ENCODE measurements at places on chromosomes 7 and 10.

- peak; percentile 4 for DNase-seq
Measured at GRCh38 chr10:89342206-89342958, 14.6 kb downstream of the IFIT3 start.

GRCh38 chr7:105987046-105987445, 24.0 kb downstream of the CDHR3 start:
- peak; percentile 12 for DNase-seq

DNA sequence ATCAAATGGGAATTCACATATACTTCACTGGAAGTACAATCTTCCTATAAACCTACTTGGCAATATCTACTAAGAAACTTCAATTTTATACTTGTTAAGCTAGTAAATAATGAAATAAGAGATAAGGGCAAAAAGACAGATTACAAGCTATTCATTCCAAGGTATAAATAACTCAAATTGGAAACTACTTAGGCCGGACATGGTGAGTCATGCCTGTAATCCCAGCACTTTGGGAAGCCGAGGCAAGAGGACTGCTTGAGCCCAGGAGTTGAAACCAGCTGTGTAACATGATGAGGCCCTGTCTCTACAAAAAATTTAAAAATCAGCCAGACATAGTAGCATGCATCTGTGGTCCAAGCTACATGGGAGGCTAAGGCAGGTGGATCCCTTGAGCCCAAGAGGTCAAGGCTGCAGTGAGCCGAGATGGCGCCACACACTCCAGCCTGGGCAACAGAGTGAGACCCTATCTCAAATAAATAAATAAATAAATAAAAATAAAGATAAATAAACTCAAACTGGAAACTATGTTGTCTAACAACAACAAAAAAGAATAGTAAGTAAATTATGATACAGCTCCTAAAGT, 37.6 kb downstream of the ARHGAP21 start:
- no peak for DNase-seq

DNA sequence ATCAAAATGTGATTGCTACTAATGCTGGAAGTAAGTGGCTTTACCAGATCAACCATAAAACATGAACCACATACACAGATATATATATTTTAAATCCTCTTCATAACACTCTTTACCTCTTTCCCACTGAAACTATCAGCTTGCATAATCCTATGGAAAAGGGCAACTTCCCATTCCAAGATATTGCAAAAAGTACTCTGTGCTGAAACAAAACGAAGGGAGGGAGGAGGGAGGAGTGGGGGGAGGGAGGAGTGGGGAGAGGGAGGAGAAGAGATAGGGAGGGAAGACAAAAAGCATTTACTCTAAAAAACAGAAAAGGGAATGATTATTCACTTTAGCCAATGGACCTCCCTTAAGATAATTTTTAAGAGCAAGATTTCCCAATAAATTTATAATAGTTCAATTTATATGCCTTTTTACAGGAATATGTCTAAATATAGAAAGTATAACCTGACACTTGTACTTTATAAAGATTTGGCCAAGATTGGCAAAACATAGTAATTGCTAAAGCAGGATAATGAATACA, 344.8 kb upstream of the NFE2L3 start:
- DNase-seq: no peak

GRCh38 chr10:4073912-4074311, 288.9 kb upstream of the KLF6 start:
- DNase-seq: no peak

GRCh38 chr10:122018951-122019413, 30.0 kb downstream of the TACC2 start:
- DNase-seq: no peak

GRCh38 chr10:23725548-23725947, 286.7 kb downstream of the OTUD1 start:
- DNase-seq: no peak

- no peak for DNase-seq
Measured at GRCh38 chr10:28459453-28460144, 73.3 kb upstream of the WAC start.

GRCh38 chr10:97217299-97217698, 31.5 kb upstream of the SLIT1 start:
- DNase-seq: no peak

GRCh38 chr7:155796381-155797261, 15.6 kb downstream of the SHH start:
- DNase-seq: no peak

- DNase-seq: no peak
Measured at GRCh38 chr10:102344067-102344466, 51.4 kb upstream of the NFKB2 start.

GRCh38 chr7:140393756-140394306, 4.5 kb downstream of the SLC37A3 start:
- no peak for DNase-seq

GRCh38 chr7:150338166-150338829, 3.1 kb downstream of the RARRES2 start:
- DNase-seq: no peak

DNA sequence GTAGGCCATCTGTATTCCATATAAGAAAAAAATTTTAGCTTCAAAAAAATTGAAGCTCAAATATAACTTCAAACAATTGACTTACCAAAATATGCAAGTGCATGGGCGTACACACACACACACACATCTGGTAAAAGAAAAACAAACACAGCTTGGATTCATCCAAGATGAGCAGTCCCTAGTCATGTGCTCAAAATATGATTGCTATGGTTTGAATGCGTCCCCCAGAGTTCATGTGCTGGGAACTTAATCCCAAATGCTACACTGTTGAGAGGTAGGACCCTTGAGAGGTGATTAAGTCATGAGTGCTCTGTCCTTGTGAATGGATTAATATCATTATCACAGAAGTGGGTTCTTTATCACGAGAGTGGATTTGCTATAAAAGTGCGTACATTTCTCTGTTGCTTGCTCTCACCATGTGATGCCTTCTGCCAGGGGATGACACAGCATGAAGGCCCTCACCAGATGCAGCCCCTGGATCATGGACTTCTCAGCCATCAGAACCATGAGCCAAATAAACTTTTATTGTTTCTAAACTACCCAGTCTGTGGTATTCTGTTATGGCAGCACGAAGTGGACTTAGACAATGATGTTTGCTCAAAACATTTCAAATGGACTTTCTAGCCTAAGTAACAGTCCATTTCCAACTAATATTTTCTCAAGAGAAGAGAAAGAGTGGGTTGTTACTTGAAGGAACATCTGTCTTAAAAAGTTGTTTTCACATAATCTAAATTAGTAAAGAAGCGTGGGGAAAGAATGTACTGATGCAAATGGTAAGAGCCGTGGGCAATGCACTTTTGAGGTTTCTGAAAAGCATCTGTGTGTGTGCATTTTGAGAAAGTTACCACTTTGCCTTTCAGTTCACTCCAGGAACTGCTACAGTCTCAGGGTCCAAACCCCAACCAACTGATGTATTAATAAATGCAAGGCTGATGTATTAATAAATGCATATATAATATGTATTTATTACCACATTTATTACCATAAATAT, 15.1 kb upstream of the SVIL start:
- DNase-seq: no peak

DNA sequence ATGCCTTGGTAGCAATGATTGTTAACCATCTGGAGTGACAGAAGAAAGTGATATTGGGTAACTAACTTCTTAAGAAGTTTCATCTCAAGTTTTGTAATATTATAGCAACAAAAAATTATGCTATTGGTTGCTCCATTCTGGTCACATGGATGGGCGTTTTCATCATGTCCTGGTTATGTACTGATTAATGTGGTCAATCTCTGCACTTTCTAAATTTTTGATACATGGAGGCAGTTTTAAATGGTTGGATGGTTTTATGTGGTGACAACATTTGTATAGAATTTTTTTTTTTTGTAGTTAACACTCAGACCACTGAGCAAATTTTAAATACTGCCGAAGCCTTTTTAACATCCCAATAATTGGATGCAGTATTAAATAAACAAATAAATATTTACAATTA, 55.2 kb upstream of the CCAR1 start:
- no peak for DNase-seq

- no peak for DNase-seq
Measured at GRCh38 chr10:103613616-103614015, 120.1 kb downstream of the NEURL1 start.

GRCh38 chr7:11830582-11831155, 1.3 kb downstream of the THSD7A start:
- DNase-seq: no peak

GRCh38 chr10:127740596-127740995, 3.6 kb downstream of the FOXI2 start:
- DNase-seq: no peak

DNA sequence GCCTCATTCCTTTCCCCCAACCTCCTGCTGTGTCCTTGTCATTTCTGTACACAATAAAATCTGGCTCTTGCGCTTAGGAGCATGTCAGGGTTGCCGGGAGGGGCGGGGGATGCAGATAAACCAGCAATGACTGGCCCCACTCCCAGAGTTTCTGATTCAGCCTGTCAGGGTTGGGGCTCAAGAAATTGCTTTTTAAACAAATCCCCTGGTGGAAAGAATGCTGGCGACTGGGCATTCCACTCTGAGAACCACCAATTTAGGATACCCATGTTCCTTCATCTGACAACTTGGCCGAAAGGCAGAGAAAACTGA, 376.4 kb downstream of the TCERG1L start:
- DNase-seq: no peak

DNA sequence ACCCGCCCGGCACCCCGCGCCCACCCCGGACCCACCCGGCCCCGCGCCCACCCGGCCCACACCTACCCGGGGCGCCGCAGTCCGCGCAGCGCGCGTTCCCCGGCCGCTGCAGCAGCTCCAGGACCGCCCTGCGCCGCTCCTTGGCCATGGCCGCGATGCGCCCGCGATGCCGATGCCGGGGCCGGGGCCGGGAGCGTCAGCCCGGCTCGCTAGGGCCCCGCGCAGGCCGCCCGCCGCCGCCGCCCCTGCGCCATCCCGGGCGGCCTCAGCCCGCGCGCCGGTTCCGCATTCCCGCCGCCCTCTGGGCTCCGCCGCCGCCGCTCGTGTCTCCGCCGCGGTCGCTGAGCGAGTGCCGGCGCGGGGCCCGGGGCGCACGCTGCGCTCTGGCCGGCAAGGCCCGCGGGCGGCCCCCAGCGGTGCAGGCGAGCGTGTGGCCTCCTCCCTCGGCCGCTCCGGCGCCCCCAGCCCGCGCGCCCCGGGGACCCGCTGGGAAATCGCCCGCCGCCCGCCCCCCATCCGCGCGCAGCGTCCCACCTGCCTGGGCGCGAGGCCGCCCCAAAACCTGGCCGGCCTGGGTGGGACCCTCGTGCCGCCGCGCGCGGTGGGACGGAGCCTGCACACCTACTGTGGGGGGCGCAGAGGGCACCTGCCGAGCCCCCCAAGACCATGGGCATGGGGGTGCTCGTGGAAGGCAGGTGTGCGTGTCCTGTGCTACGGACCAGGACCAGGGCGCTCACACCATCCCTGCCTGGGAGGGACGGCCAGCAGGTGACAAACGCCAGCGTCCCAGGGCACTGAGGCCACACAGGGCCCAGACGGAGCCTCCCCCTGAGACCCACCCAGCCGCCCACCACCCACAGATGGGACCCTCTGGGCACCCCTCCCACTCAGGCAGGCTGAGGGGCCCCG, at the start of gene ADAP1:
ADAP1 (minus strand) TSS at position 351 of the 909 bp plus-strand sequence; CDS start at position 148, 203 bp downstream.
- DNase-seq: peak; percentile 29

DNA sequence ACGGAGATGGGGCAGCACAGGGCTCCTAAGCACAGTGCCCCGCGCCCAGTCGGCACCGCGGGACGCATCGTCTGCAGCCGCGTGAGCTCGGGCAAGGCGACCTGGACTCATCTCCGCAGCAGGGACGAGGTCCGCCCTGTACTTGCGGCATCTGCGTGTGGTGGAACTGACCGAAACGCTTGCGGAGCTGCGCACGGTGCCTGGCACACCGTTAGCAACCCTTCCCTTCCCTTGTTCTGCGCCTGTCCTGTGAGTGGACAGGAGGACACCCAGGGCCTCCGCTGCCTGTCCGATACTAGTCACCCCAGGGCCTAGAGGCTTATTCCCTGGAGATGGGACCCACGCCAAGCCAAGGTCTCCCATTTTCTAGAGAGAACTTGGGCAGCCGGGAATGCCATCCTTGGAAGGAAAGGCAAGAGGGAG, 98.5 kb downstream of the WDR11 start:
- DNase-seq: no peak

GRCh38 chr7:104093127-104093526, 103.7 kb upstream of the RELN start:
- DNase-seq: no peak

GRCh38 chr7:114388021-114388420, 26.6 kb upstream of the FOXP2 start:
- DNase-seq: no peak

DNA sequence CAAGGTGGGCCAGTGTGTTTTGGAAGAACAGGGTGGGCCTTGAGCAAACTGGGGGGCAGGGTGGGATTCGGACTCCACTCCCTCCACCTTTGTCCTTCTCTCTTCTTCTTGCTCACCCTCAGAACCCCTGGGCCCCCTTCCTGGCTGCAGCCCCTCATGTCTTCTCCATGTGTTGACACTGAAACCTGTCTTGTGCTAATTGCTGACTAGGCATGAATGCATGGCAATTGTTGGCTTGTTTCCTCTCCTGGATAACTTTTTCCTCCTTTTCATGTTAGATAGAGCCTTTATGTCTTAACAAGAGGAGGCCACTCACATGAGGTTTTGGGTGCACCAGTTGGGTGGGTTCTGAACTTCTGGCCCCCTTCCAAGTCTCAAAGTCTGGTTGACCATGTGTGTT, 181.6 kb upstream of the MKI67 start:
- no peak for DNase-seq

DNA sequence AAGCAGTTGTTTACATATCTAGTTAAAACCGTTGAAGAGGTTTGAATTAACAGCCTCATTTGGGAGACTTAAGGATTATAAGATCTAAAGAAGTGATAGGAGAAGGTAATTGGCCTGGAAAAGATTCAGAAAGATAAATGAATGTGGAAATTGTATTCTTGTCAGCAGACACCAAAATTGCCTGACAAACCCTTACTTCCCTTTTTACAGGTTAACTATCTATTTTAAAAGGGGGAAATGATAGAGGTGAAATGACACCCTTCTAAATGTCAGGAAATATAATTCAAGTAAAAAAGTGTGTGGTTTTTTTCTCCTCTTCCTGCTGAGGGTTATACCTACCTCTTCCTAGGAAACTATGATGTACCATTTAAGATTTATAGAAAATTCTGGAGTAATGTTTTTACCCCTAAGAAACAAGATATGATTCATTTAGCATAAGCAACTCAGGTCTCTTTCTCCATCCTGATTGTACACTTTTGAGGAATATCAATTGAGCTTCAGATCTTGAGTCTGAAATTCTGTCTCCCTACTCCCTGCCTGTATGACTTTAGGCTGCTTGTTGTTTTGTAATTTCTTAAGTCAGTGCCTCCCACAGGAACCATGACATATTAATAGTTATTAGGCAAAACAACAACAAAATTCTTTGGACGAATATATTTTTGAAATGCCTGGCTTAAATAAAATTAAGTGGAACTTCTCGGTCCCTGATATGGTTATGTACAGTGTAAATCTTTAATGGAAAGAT, 250.4 kb downstream of the RNLS start:
- no peak for DNase-seq

- no peak for DNase-seq
Measured at GRCh38 chr10:23432166-23432565, 6.7 kb upstream of the OTUD1 start.

GRCh38 chr7:108735814-108736213, 166.1 kb downstream of the DNAJB9 start:
- no peak for DNase-seq

- DNase-seq: no peak
Measured at GRCh38 chr10:82865366-82865765, 990.4 kb downstream of the NRG3 start.
